ENCODE measurements at places on chromosomes 2 and 18. TPM values are rescaled to one million over a fixed set of nuclear protein-coding genes. Genes with fewer than 3 reads are reported as not detected.

AKAIN1 gene
- total RNA-seq, result not detected

MC5R gene
- not detected for total RNA-seq

RBM45 gene
- total RNA-seq, result 8.5 TPM

SERPINB10 gene
- total RNA-seq, result not detected

DSG2 gene
- 44.4 TPM for total RNA-seq

FOSL2 gene
- 39.9 TPM for total RNA-seq

DLGAP1 gene
- total RNA-seq, result 1.6 TPM

GRCh38 chr2:180472133-180472532, 465.0 kb upstream of the CWC22 start:
- no peak for DNase-seq

- DNase-seq, result no peak
These were observed 738.7 kb downstream of the EPHA4 start for GRCh38 chr2:220833446-220833845.

DNA sequence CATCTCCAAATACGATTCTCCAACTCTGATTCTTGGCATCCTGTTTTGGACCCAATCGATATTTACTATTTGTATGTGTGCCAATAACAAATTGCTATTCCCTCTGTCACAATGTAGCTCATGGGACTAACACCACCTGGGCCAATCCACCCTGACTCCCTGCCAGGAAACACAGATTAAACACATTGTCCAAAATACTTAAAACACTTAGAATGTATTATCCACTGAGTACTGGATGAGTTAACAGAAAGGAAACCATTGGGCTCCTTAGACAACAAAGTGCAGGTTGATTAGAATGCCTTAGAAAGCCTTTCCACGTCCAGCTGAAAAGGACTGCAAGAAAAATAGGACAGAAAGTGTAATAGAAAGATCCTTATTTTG, 79.4 kb upstream of the ARHGAP28 start:
- DNase-seq, result no peak

- DNase-seq, result no peak
These were observed 257.5 kb upstream of the FN1 start for GRCh38 chr2:215693193-215693998.

DNA sequence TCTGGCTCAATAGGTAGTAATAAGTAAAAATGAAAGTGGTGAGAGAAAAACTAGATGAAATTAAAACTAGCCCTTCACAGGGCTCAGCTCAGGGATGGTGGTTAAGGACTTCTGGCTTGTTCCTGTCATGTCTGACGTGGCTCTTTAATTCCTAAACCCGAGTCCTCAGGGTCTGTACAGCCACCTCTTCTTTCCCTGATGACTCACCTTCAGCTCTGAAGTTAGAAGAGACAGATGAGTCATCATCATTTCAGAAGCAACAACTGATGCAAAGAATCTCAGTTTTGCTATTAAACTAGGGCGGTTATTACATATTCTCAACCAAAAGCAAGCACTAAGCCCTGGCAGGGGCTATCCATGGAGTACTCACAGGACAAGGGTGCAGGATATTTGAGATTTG, 24.0 kb upstream of the ITGB6 start:
- DNase-seq, result no peak

DNA sequence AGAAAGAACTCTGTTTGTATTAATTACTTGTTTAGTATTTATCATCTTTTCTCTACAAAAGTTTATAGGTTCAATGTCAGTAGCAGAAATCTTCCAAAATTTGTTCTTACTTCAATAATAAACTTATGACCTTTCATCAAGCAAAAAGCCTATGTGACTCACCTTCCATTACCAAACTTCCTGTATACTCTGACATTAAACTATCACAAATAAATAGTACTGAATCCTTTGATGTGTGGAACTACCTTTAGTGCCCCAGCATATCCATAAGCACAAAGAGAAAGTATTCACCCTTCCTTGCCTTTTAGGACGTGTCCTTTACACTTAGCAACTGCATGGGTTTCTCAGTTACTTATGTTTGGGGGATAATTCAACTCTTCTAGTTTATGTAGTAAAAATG, 166.0 kb downstream of the EHBP1 start:
- no peak for DNase-seq

DNA sequence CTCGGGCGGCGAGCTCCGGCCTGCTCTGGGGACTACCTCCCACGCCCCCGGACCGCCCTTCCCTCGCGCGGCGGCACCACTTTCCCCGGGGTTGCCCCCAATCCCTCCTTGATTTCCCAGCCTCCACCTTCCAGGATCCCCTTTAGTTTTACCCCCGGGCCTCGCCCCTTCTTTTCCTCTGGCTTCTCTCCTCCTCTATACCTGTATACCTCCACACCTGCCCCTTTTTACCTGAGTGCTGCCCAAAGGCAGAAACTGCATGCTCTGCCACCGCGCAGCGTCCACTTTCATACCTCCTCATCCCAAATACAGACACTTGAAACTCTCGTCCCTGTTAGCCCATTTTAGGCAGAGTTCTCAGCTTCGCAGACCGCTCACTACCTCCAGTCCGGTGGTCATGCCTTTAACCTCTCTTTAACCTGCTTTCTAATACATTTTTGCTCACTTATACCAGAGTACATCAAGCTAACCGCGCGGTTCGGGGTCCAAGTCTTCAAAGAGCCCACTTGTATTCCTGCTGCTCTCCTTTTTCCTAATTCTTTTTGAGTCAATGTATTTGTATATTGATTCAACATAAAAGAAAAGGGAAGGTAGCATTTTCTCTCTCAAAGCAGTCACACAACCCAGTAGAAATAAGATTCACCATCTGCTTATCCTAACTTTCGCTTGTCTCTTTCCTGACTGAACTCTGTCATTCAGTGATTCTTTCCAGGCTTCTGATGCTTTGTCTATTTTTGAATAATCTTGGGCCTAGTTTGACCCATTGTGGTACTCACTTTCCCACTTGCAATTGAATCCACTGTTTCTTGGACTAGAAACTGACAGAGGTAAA, 901 bp downstream of the SPOPL start:
- no peak for DNase-seq

DNA sequence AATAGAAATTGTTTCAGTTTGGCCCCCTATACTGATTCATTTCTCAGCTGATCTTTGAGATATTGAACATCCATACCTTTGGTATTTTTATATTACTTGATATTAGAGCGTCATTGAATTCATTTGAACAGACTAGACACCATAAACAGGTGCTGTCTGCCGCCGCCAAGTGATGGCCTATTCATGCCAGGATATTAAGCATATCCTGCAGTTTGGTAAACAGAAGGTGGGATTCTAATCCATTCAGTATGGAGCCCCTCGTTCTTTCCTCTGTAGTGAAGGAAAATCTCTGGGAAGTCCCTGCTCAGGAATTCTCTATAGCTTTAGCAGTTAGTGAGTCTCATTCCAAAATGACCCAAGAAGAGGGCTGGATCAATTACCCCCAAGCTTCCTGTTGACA, 23.0 kb upstream of the CD28 start:
- no peak for DNase-seq

GRCh38 chr2:28606986-28607441, 111.2 kb downstream of the PLB1 start:
- DNase-seq, result peak; percentile 59

GRCh38 chr2:135662088-135662487, 79.6 kb upstream of the UBXN4 start:
- no peak for DNase-seq

GRCh38 chr18:22221350-22221749, 52.0 kb downstream of the GATA6 start:
- no peak for DNase-seq

- DNase-seq, result no peak
These were observed 23.7 kb downstream of the PIEZO2 start for GRCh38 chr18:11125492-11126315.

DNA sequence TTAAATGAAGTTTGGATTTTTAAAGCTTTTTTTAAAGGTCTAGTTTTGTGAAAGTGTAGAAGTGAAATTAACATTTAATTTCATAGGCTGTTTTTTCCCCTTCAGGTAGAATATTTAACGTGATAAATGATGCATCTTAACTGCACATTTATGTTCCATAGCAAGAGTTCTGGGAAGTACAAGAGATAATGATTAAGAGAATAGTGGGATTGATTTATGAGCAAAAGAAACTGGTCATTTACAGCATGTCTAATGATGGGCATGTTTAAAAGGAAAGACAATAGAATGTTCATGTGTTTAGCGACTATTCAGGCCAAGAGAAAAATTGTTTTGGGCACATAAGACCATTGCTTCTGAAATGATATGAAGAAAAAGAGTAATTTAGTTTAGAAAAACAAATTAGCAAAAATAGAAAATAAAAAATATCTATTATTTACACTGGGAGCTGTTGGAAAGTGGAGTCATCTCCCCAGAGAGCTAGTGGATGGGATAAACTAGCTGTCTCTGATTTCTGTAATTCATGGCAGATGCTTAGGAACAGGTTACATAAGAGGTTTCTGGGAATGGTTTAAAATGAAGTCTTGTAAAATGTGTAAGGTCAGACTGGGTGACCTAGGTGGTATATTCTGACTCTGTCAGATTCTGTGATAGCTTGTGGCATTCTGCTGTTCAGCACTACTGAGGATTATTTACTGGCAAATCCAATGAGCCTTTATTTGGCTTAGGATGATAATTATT, 60.7 kb downstream of the WDR7 start:
- DNase-seq, result no peak

DNA sequence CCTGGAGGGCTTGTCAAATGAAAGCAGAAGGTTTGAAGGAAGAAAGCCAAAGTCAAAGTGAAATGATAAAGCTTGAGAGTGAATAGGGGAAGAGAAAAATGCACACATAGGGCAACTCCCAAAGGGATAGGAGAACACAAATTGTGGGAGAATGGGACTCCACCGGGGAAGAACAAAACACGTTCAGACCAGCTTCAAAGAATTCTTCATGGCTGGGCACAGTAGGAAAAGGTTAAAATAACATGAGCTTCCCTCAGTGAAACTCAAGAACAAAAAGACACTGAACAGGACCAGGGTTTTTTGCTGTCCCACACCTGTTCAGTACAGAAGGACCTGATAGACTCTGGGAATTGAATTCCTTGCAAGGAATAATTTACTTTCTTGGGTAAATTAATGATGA, 123.1 kb upstream of the NCKAP5 start:
- DNase-seq, result no peak

All from heart left ventricle (tissue), 16 donors.